ENCODE measurements at places on chromosomes 6 and 20.

DNA sequence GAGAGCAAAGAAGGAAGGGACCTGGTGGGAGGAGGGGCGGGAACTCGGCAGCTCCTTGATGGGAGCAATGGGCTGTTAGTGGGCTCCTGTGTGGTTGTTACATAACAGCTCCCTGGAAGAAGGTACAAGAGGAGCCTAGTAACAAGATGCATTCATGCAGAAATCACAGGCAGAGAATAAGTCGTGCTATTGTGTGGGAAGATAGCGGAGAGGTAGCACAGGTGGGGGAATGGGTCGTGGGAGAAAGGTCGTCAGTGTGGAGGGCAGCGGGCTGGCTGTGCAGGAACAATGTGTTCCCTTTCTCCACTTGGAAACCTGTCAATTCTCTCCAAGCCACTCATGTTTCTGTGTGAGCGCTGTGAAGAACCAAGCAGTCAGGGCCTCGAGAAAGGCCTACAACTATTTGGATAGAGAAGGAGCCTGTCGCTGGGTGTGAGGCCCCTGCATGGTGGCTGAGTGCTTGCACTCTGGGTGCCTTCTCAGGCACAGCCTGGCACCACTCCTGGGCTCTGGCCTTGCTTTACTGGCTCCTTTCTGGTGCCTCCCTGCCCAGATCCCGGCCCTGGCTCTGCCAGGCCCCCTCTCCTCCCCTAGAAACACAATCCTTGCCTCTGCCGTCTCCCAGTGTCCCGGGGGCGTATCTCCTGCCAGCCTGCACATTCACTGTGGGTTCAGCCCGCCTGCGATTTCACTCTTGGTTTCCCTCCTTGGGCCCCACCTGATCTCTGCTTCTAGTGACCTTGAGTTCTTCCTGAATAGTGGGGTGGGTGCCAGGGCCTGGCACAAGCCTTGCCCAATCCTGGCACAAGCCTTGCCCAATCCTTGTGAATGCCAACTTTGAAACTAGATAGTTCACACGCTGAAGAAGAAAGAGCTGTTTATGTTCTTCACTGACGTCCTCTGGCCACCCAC lies 7.4 kb upstream of the FGD2 start:
- no peak for DNase-seq

GRCh38 chr20:14197097-14197496 lies 140.3 kb downstream of the FLRT3 start:
- peak; percentile 77 for DNase-seq

- no peak for DNase-seq
These were observed 16.7 kb downstream of the WFDC3 start for GRCh38 chr20:45774945-45775344.

DNA sequence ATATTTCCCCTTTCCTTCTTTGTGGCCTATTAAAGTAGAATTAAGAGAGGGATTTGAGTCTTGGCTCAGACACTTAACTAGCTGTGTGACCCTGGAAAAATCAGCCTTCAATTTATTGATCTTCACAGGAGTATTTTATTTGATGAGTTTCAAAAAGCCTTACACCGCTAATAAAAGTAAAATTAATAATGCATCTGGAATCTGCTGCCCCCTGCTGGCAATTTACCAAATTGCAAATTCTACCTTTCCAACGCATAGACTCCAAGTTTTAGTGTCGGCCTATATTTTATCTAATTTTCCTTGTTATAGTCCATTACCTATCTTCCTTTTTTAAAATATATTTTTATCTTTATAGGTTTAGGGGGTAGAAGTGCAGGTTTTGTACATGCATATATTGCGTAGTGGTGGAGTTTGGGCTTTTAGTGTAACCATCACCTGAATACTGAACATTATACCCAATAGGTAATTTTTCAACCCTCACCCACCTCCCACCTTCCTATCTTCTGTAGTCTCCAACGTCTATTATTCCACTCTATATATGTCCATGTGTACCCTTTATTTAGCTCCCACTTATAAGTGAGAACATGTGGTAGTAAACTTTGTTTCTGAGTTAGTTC lies 46.3 kb downstream of the GOPC start:
- DNase-seq = no peak

GRCh38 chr6:12150812-12151432 lies 138.8 kb downstream of the HIVEP1 start:
- no peak for DNase-seq

- no peak for DNase-seq
These were observed 135.6 kb downstream of the SLC24A3 start for GRCh38 chr20:19347943-19348456.

- peak; percentile 61 for DNase-seq
These were observed 20.2 kb upstream of the GJE1 start for GRCh38 chr6:142112451-142113061.

GRCh38 chr6:14121936-14122344 lies 4.4 kb downstream of the CD83 start:
- DNase-seq = no peak
